ENCODE measurements at places on chromosomes 12 and 14.

GRCh38 chr14:69519204-69520100, 34.9 kb downstream of the PLEKHD1 start:
- DNase-seq, result no peak

- DNase-seq, result no peak
Observed at GRCh38 chr12:1130164-1130563, 139.1 kb downstream of the ERC1 start.

- peak; percentile 28 for DNase-seq
Observed at GRCh38 chr12:958588-959123, 9.2 kb upstream of the RAD52 start.

- no peak for DNase-seq
Observed at GRCh38 chr12:27772328-27773049, 7.5 kb upstream of the KLHL42 start.

DNA sequence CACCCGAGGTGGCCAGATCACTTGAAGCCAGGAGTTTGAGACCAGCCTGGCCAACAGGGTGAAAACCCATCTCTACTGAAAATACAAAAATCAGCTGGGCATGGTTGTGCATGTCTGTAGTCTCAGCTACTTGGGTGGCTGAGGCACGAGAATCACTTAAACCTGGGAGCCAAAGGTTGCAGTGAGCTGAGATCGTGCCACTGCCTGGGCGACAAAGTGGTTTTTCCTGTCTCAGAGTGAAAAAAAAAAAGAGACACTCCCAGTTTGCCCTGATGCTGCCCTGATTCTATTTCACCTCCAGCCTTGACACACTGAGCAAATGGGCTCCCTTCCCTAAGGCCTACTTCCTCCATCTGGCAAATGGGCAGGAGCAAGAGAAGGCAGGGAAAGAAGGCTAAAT, 28.5 kb upstream of the PLEK2 start:
- DNase-seq, result no peak

GRCh38 chr12:40351976-40352375, 127.2 kb downstream of the LRRK2 start:
- DNase-seq, result no peak

Data from cardiac fibroblast (primary cell).